ENCODE measurements at places on chromosomes 7 and 10.
A peak's percentile ranks its signal among the peaks of the same experiment; 100 is the strongest.

DNA sequence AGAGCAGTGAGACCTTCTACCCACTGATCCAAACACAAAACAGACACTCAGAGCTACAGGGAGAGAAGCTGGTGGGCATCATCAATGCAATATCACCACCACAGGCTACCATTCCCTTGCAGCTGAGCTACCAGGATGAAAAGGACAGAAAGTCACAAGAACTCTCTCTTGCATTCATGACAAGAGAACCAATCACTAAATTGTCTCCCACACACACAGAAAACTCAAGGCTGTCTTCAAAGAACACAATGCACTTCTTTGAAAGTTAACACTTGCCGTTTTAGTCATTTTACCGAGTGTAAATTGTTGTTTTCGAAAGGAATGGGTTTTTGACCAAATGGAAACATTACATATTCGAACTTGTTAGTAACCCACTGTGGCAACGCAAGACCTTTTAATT lies 626.6 kb downstream of the SORCS1 start:
- no peak for DNase-seq

- no peak for DNase-seq
Measured at GRCh38 chr10:66575251-66575855, 350.5 kb upstream of the LRRTM3 start.

DNA sequence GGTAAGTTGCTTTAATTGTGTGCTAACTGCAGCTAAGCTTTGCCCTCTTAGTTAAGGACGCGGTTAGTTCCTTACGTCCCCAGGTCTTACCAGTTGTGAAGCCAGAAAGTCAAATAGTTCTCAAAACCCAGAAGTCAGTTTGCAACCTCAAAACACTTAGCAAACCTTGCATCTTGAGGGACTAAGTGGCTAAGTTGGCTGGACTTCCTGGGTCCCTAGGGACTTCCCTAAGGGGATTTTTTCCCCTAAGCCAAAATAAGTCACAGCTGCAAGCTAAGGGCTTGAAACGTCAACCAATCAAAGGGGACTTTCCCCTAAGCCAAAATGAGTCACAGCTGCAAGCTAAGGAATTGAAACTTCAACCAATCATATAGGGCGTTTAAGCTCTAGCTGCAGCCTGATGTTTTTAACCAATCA lies 36.2 kb upstream of the HECW1 start:
- no peak for DNase-seq

DNA sequence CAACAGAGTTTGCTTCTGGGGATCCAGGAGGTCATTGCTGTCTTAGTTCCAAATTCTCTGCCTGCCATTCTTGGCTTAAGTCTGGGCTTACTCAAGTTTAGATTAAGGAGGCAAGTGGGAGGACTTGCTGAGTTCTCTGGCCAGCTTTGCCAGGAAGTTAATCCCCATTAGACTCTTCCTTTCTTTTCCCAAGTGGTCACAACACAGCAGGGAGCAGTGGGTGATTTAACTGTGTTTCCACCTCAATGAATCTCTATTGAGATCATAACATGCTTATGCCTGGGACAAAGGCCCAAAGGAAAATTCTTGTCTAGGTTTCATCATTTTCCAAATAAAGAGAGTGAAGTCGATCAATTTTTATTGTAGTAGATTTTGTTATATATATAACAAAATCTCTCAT lies 1159.6 kb downstream of the SORCS3 start:
- DNase-seq, result no peak

DNA sequence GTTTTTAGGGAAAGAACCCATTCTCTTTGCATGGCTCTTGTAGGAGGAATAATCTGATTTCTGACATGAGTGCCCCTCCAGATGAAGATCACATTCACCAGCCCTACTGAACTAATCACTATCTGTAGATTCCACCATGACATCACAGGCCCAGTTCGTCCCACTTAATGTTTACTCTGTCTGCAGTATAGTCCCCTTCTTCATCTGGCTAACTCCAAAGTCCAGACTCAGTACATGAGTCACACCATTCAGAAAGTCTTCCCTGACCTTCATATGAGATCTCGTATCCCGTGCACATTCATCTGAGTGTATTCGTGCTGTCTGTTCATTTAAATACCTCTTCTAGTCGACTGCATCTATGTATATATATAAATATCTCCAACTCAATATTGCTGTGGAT lies 366.5 kb upstream of the AKR1E2 start:
- DNase-seq, result no peak

DNA sequence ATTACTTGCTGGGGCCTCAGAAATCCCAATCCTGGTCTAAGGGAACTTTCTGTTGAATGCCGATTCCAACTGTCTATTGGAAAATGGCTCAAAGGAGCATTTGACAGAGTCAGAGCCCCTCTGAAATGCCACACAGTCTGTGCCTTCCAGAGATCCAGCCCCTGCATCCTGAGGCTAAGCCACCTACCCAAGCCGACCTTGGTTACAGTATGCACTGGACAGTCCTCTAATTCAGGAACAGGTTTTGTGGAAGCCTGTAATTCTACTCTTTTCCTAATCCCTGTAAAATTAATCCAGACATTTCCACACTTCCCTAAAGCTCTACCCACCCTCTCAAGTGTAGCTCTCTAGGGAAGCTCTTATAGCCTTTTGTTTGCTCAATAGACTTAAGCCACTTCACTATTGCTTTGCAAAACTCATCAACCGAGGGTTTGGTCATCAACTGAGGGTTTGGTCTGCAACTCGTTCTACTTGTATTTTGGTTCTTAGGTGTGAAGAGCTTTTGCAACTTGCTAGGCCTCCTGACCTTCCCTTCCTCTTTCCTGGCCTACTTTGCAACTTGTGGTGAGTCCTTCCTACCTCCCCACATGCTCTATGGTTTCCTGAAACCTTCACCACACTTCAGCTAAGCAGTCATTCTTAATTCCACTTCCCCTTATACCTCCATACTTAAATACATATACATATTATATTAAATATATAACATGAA lies 364.8 kb downstream of the SFMBT2 start:
- no peak for DNase-seq

- DNase-seq, result no peak
Measured at GRCh38 chr7:1920266-1920681, 250.2 kb downstream of the ELFN1 start.

DNA sequence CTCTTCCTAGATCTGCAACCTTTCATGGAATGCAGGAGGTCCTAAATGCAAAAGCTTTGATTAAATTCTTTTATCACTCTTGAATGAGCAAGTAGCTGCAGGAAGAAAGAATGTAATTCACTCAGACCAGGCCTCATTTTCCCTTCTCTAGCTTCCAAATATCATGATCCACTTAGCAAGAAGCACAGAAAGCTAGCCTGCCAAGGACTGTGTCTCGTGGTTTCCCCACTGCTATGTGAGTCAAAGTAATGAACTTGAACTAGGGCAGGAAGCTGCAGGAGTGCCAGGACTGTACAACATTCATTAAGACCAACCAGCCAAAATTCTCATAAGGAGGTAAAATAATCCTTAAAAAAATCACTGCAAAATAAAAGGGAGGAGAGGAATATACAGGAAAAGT lies 379.2 kb downstream of the CALN1 start:
- DNase-seq, result no peak

- DNase-seq, result no peak
Measured at GRCh38 chr7:138889582-138890498, 91.3 kb downstream of the KIAA1549 start.

GRCh38 chr7:130473876-130474275 lies 18.0 kb upstream of the MEST start:
- no peak for DNase-seq

DNA sequence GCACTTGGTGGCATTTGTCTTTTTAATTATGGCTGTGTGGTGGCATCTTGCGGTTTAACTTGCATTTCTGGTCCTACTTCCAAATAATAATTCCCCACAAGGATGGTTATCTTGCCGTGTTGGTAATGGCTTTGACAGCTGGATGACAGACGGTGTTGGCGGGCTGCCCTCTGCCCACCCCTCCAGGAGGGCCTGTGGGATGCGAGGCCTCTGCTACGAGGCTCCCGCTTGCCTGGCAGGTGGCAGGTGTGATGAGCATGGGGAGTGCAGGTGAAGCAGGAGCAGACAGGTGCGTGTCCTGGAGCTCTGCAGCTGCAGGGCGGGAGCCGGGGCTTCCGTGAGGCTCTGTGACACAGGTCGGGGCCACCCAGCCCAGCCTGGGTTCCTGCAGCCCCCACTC lies 11.8 kb downstream of the INPP5A start:
- DNase-seq, result no peak

- DNase-seq, result no peak
Measured at GRCh38 chr10:101708073-101708472, 13.1 kb upstream of the FBXW4 start.

DNA sequence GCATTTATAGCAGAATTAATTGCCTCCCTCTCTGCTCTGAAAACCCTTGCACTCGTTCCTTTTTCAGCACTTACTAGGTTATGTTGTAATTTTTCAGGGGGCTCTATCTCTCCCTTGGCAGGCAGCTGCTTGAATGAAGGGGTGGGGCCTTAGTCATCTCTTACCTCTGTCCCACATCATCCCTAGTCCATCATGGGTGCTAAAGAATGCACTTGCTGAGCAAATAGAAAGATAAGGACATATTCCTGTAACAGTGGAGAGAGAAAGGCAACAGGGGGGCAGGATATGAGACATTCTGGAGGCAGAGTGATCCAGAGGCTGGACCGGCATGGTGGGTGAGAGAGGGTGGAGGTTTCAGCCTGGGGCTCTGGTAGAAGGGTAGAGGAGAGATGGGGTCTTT lies 60.0 kb downstream of the MINDY4 start:
- no peak for DNase-seq

DNA sequence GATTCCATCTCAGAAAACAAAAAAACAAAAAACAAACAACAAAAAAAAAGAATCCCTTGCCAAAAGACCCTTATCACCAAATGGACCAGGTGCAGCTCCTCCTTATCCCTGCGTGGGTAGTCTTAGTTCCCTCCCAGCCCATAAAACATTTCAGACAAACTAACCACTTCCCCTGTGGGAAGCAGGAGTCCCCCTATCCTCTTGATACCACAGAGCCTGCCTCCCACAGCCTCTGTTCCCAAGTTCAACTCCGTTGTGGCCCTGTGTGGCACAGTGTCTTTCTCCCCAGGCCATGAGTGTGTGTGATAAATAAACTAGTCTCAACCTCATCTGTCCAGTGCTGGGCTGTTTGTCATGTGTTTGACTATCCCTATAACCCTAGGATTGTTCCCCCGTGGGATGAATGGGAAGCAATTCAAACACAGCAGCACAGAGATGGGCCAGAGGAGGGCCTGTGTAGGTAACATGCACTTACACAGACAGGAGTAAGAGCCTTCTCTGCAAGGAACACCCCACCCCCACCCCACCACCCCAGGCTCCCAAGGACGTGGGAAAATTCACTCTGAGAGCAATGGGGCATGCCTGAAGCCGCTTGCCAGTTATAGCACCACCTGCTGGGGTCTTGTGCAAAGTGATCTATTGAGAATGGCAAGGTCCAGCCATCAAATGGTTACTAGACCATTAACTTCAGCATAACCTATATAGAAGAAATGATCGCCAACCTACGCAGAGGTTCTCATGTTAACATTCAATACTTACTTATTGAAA lies 147.1 kb upstream of the GHITM start:
- no peak for DNase-seq

GRCh38 chr7:37943905-37944736 lies 23.7 kb downstream of the EPDR1 start:
- no peak for DNase-seq

- DNase-seq, result peak; percentile 76
Measured at GRCh38 chr7:7157177-7157886, 25.0 kb upstream of the C1GALT1 start.

DNA sequence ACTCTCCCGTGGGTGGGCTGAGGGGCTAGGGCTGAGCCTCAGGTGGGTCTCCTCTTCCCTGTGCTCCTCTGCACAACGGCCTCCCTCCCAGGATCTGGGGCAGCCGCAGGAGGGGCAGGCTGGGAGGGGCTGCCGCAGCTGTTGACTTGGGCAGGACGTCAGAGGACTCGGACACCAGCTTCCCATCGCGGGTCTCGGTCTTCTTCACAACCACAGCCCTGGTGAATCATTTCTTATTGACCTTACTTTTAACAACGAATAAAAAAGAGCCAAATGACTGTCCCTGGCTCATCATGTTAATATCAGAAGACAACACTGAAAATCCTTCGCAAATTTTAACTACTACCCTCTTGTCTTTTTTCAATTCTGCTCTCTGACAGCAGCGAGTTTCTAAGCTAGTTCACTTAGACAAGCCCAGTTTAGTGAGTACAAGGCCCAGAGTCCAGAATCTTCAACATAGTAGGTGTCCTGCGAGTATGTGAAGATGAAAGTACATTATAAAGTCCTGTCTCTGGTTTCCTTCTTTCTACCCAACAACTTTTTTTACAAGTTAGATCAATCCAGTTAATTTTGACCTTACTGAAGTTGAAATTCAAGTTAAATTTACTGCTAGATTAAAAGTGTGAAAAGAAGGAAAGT lies 32.4 kb downstream of the CTNNA3 start:
- no peak for DNase-seq

- DNase-seq, result peak; percentile 88
Measured at GRCh38 chr10:17059197-17059688, 70.4 kb downstream of the CUBN start.

- no peak for DNase-seq
Measured at GRCh38 chr10:105743343-105744056, 1102.4 kb downstream of the SORCS3 start.

- no peak for DNase-seq
Measured at GRCh38 chr7:25726170-25726780, 425.7 kb upstream of the NFE2L3 start.

DNA sequence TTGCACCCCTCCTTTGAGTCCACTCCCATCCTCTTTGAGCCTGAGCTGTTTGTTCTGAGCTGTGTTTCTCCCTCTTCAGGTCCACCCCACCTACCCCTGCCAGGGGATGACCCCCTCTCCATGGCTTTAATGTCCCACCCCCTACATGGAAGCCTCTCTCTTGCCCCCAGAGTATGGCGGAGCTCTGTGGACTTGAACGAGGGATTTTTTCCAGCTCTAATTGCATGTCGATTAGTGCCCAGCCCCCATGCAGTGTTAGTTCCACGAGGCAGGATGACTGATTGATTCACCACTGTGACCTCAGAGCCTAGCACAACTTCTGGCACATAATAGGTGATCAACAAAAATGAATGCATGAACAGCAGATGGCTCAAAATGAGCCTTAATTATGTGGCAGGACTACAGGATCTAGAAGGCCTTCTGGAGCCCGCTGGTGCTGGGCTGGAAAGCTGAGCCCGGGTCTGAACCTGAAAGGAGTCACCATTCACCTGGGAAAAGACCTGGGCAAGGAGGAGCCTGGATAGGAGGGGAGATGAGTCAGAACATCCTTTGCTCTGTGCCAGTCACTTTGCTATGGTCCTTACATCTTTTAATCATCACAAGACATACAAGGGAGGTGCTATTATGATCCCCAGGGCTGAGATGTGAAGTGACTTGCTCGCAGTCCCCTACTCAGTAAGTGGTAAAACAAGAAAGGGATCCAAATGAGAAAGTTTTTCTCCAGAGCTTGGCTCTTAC lies 17.1 kb upstream of the SLC18A2 start:
- no peak for DNase-seq

- peak; percentile 72 for DNase-seq
Measured at GRCh38 chr7:56046721-56047445, 4.4 kb downstream of the PSPH start.

- DNase-seq, result no peak
Measured at GRCh38 chr10:11329062-11329673, 282.3 kb downstream of the USP6NL start.

- no peak for DNase-seq
Measured at GRCh38 chr10:117167789-117168674, 29.3 kb upstream of the KCNK18 start.

- no peak for DNase-seq
Measured at GRCh38 chr7:29341156-29341555, 146.6 kb downstream of the CHN2 start.

Data from AG04449 (cell line).